ENCODE measurements at places on chromosomes 6 and 20.

GRCh38 chr6:47710295-47710694 is 11.9 kb downstream of the ADGRF4 start:
- DNase-seq = no peak

DNA sequence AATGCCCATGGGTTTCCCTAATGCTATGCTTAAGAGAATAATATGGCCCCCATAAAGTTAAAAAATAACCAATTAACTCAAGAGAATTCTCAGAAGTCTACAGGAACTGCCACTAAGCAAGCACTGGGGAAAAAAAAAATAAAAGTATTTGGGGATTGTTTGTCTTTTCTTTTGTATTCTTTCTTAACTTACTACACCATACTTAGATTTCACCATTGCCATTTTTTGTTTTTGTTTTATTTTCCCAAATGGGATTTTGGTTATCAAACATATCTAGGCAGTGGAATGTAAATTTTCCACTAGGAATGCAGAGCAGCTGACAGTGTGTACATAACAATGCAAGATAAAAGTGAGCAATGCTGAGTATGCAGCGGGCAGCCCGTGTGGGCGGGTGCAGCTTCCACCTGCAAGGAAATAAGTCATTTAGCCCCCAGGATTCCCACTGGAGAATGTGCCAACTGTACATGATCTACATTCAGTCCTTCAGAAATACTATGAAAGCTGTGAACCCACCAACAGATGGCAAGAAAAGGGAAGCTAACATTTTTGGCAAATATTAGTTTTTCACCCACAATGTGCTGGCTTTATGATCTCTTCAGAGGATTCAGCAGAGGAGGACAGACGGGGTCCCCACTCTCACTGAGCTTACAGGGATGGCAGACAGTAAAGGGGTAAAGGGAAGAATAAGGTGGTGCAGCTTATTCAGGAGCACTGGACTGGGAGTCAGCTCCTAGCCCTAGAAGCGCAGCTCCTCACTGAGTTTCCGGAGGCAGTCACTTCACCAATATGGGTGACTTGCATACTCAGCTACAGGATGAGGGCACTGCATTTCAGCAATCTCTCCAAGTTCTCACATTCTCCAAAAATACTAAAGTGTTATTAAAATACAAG is 44.4 kb downstream of the DCDC2 start:
- DNase-seq = no peak

DNA sequence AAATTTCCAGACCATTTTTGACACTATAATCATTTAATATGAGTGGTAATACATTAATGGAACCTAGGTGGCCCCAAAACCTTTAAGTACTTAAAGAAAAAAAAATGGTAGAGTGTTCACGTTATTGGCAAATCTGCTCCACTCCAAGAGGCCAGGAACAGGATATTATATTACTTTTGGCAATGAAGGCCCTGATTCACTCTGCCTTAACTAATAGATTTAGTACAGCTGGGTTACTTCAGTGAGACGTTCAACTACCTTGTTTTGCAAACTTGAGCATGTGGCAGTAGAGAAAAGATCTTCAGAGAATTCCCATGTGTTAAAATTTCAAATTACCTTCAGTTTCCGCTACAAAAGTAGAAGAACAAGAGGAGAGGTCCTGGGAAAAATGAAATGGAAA is 12.8 kb downstream of the ADNP start:
- DNase-seq = no peak

GRCh38 chr6:52191824-52192223 is 5.6 kb downstream of the IL17A start:
- DNase-seq = no peak

DNA sequence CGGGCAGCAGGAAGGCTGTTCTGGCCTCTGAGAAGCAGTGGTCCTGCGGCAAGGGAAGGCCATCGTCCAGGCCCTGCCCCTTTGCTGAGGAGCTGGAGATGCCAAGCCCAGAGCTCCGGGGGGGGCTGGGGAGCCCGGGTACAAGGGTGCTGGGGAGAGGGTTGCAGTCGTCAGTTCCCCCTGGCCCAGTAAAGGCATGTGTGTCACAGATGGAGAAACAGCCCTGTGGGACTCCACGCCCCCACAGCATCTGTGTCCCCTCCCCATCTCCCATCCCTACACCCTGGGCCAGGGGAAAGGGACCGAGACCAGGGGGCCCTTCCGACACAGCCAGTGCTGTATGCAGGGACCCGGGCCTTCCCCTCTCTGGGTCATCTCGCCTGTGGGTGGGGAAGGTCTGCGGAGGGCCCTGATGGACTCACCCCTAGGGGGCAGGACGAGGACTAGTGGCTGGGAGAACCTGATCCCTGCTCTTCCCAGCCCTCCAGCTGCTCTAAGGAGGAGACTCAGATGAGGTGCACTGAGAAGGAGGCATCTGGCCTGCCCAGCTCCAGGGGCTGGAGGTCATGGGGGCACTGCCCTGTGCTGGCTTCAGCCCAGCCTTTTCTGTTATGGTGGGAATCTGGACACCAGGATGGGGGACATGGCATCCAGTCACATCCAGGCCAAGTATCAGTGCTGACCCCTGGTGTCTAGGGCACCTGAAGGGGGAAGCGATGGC is 609 bp downstream of the MYL9 start:
- no peak for DNase-seq

GRCh38 chr20:49352751-49353150 is 74.9 kb upstream of the ZNFX1 start:
- DNase-seq = no peak

GRCh38 chr6:44771647-44772415 is 384.3 kb downstream of the CDC5L start:
- DNase-seq = no peak

DNA sequence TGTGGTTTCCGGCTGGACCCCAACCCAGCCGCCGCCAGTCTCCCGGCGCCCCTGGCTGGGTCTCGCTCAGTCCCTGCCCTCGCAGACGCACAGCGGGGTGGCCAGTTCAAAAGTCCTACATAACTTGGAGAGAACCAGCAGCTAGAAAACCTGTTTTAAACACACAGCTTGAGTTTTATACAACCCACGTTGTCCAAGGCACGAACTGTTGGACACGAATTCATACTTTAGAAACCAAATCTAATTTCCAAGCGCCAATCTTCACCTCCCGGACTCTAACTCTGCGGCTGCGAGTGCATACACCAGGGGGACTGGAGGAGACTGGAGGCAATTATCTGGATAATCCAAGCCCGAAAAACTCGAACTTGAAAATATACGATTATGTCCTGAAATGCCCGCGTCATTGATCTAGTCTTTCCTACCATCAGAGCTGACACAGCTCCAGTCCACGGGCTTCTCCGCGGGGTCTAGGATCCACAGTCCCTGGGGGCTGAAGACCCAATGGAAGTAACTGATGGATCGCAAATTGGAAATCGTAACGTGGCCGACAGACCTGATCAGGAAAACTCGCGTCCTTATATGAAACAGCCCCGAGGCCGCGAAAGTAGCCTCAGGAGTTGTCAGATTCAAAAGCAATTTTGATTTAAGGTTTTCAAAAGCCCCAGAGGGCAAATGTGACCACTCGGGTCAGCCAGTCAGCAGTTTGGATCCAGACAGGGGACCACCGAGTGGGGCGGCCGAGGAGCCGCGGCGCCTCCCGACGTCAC is 843 bp upstream of the HEY2 start:
- no peak for DNase-seq

DNA sequence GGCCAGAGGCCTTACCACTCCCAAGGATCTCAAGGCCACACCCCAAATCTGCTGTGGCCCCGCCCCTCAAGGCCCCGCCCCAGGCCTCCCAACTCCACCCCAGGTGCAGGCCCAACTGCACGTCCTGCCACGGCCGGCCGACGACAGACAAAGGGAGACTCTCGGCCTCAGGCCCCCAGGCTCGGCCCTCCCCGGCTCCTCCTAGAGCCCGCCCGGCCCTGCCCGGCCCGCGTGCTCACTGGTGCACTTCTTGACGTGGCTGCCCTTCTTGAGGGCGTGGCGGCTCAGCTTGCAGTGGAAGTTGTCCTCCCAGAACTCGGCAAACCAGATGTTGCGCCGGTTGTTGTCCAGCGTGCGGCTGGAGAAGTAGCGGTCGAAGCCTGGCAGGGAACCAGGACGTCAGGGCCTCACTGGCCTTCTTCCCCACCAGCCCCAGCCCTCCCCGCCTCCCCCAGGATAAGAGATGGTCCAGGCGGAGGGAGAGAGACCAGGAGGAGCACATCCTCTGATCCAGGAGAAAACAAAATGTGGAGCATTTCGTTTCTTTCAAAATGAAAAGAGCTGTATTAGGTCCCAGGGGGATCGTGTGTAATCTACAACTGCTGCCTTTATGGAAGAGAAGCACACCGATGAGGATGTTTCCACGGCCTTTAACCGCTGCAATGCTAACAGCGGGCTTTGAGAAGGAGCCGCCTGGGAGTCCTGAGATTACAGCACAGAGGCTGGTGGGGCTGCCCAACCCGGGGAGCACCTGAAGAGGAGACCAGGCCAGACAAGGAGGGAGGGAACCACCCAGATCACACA is 89.4 kb downstream of the GRM4 start:
- DNase-seq = no peak

DNA sequence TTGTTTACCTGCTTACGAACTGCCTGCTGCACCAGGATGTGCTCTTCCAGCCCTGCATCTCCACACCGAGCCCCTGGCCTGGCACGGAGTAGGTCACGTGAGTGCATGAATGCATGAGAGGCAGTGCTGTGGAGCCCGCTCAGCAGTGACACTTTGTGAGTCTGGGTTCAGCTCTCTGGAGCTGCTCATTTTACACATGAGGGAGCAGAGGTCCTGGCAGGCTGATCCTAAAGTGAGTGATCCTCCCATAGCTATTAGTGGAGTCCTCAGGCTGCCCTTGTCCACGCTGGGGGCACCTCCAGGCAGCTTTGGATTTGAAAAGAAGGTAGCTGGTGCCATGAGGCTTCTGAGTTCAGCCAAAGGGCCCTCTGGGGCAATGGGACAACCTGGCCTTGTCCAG is 64.2 kb downstream of the EDN3 start:
- no peak for DNase-seq

DNA sequence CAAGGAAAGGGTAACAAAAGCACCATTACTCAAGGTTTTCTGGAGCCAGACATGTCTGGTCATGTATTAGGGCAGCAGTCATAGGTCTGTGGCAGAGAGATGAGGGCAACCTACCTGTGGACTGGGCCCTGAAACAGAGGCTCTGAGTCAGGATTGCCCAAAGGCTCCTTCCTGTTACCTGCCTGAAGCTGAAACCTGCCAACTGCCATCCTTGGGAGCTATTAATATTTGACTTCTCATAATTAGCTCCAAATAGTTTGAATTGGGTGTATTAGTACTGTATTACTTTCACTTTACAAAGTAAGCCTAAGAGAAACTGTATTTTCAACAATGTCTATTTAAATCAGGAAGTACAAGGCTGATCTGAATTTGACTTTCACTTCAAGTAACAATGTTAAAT is 72.0 kb upstream of the TBX18 start:
- no peak for DNase-seq

GRCh38 chr6:42318480-42318879 is 100.8 kb upstream of the MRPS10 start:
- DNase-seq = no peak

- DNase-seq = no peak
Observed at GRCh38 chr6:73694711-73695411, 1.1 kb upstream of the CD109 start.

DNA sequence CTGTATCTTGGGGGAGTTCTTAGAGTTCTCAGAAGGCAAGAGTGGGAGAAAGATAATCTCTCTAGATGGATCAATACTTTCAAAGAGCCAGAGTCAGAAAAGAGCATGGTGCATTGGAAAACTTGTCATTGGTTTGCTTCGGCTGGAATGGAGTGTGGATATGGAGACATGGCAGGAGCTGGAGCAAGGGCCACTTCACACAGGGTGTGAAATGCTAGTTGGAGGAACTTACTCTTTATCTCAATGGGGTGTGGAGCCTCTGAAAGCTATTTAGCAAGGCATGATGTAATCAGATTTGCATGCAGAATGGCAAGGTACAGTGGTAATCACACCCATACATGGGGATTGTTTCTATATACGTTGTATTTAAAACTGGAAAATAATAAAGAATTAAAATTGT is 31.5 kb upstream of the PAQR8 start:
- no peak for DNase-seq

- no peak for DNase-seq
Observed at GRCh38 chr6:5174756-5175549, 85.8 kb downstream of the LYRM4 start.

GRCh38 chr6:119602215-119603178 is 252.9 kb upstream of the MAN1A1 start:
- DNase-seq = no peak

GRCh38 chr6:139939189-139939979 is 564.9 kb upstream of the CITED2 start:
- no peak for DNase-seq

- DNase-seq = no peak
Observed at GRCh38 chr6:111984081-111984480, 69.8 kb upstream of the CCN6 start.

GRCh38 chr20:63020681-63021080 is 13.9 kb upstream of the BHLHE23 start:
- DNase-seq = no peak

GRCh38 chr6:131775886-131776285 is 31.9 kb upstream of the ENPP1 start:
- no peak for DNase-seq

- no peak for DNase-seq
Observed at GRCh38 chr6:150301846-150302519, 66.8 kb upstream of the IYD start.

DNA sequence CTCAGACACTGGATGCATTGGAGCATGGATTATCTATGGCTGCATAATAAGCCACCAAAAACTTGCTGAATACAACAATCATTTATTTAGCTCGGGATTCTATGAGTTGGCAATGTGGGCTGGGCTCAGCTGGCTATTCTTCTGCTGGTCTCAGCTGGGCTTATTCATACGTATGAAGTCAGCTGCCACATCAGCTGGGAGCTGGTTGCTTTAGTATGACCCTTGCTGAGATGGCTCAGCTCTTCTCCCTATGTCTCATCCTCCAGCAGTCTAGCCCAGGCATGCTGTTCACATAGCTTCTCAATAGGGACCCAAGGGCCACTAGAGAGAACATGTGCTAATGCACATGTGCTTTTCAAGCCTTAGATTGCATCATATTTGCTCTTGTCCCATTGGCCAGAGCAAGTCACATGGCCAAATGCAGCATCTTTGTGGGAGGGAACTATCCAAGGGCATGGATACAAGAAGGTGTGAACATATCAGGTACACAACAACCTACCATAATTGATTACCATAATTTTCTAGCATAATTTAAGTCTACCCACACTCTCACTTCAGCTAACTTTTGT is 444.6 kb downstream of the KIF16B start:
- DNase-seq = no peak

- DNase-seq = no peak
Observed at GRCh38 chr6:4809999-4810918, 34.1 kb downstream of the CDYL start.

Measured in D721Med (cell line).